ENCODE measurements at places on chromosomes 7 and 10.

- DNase-seq: no peak
Observed at GRCh38 chr10:77146712-77147336, 490.8 kb downstream of the KCNMA1 start.

DNA sequence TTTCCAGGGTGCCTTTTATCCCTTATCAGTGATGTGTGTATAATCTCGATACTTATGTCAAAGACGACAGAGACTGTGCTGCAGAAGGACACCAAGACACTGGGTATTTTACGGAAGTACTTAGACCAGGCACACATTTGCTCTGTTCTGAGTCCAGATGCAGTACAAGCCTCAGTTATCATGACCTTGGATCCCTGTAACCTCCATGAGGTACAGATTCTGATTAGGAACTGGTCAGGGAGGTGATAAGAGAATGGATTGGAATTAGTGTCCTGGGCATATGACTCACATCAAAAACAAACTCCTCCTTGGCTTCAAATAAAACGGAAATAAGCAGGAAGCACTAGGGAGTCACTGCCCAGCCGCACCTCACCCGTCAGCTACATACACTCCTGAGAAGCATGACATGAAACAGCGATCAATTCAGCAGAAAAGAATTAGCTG lies 146.5 kb downstream of the SFMBT2 start:
- DNase-seq: no peak

GRCh38 chr7:88165697-88166096 lies 54.1 kb downstream of the SRI start:
- no peak for DNase-seq

DNA sequence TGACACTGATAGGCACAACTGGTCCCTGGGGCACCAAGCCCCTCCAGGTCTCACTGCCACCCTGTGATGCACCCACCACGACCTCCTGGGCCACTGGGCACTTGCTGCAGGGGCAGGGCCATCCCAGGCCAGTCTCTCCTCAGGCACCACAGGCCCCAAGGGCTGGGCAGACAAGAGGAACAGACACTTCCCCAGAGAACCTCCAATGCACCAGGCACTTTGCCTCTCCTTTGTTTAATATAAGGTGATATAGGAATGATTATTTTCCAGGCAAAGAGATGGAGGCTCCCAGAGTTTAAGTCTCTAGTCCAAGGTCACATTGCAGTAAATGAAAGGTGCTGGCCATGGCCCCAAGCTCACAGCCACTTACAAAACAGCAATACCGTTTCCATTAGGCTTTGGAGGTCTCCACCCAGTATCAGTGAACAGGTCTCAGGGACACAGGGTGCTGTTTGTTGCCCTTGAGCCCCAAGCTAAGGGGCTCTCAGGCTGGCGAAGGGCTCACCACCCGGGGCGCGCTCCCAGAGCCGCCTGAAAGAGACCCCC lies 4.5 kb downstream of the DEPP1 start:
- DNase-seq: no peak

DNA sequence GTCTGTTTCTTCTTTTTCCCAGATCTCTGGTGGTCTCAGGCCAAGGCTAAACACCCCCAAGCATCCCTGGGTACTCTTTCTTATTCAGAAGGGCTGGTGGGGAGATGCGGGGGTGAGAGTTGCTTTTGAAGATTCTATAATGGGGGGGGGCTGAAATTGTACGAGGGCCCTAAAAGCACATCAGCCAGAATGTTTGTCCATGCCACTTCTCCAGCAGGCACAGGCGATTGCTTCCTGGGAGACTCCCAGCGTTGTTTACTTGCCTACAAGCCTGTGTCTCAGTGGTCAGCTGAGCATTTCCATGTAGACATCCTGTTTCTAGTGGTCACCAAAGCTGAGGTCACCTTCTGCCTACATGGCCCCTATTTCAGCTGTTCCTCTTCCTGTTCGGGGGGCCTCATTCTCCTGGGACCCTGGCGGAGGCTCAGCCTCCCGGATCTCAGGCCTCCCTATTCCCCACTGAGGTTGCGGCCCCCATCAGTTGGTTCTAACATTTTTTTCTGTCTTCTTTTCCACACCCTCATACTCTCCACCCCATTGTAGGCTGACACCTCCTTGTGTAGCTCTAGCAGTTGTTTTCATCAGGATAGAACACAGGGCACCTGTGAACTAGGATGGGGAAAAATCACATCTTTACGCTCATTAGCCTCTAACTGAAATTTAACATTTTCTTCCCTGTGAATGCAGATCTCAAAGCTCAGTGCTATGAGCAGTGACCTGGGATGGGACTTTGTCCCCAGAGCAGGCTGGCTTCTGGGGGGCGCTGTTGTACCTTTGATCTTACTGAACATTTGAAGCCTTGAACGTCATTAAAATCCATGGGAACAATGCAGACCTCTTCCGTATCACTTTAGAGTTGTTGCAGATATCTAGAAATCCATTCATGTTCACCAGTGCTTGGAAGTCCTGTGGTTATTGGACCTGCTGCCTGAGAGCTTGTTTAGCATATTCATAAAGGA lies 286.5 kb downstream of the GLRX3 start:
- DNase-seq: no peak

GRCh38 chr10:43817368-43817767 lies 168.7 kb upstream of the ZNF32 start:
- no peak for DNase-seq

- no peak for DNase-seq
Observed at GRCh38 chr10:62548686-62549085, 174.5 kb downstream of the ZNF365 start.

DNA sequence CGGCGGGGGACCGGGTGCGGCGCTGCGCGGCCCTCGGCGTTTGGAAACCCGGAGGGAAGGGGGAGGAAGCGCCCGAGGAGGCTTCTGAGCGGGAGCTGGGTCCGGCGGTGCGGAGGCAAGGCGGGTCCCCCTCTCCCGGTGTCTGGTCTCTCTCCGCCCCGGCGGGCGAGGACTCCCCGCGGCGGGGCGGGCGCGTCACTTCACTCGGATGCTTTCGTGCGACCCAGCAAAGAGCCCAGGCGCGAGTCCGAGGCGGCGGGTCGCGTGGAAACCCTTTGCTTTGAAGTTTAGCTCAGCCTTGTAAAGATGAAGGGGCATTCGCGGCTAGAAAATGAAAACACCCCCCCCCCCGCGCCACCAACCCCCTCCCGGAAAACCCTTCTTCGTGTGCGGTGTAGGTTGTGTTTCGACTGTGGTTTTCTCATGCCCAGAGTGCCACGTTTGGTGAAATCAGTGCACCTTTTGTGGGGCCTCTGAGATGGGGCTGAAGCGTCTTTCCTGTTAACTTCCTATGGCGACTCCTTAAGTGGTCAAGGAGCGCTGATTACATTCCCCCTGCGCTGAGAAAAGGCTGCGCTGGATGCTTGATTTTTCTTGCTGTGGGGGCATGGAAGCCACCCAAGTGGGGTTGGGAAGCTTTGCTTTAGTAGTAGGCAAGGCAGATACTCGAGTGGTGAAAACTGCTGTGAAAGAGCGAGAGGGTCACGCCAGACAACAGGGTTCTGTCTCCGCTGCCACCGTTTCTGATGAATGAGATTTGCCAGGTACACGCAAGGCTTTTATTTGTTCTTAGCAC lies 876 bp downstream of the GNAI1 start:
- no peak for DNase-seq

- DNase-seq: no peak
Observed at GRCh38 chr7:134293002-134293740, 23.6 kb downstream of the SLC35B4 start.

- DNase-seq: no peak
Observed at GRCh38 chr10:31321396-31321941, 2.5 kb downstream of the ZEB1 start.

- no peak for DNase-seq
Observed at GRCh38 chr10:5442990-5443370, 30.6 kb downstream of the NET1 start.

DNA sequence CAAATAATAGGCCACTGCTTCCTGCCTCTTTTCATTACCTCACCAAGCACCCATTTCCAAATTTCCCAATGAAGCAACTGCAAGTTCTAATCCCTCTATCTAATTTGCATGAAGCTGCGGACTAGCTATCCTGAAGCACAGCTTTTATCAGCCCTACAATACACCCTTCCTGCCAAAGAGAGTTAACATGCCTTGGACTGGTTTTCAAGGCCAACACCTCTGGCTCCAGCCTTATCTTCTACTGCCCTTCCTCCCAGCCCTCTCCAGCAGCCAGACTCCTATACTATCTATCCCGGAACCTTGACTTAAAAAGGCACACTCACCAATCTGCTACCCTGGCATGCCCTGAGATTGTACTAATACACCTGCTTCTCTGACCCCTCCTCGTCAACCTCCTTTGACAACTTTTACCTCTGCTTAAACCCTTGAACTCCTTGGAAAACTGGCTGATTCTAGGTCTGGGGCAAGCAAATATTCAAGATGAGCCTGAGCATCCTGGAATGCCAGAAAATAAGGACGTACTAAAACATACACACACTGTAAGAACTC lies 73.4 kb downstream of the SGMS1 start:
- no peak for DNase-seq

GRCh38 chr10:95397747-95398146 lies 106.9 kb upstream of the PDLIM1 start:
- no peak for DNase-seq

- DNase-seq: peak; percentile 30
Observed at GRCh38 chr10:11610826-11611247, 613 bp downstream of the USP6NL start.

- DNase-seq: no peak
Observed at GRCh38 chr7:36607721-36608095, 116.6 kb downstream of the AOAH start.

GRCh38 chr7:20797462-20798080 lies 10.9 kb upstream of the SP8 start:
- DNase-seq: no peak
